ENCODE measurements at places on chromosomes 1 and 21. TPM values are rescaled to one million over a fixed set of nuclear protein-coding genes. Genes with fewer than 3 reads are reported as not detected.

C1orf185 gene
- not detected for total RNA-seq

TRAF3IP3 gene
- 1.00 TPM for total RNA-seq

FBXO42 gene
- 14.1 TPM for total RNA-seq

CAMK1G gene
- total RNA-seq = not detected

NCAM2 gene
- total RNA-seq = 2.8 TPM

FAAP20 gene
- 40.5 TPM for total RNA-seq

TNNT2 gene
- total RNA-seq = 8,017 TPM

SLC45A3 gene
- 1.8 TPM for total RNA-seq

TMEM200B gene
- 2.1 TPM for total RNA-seq

SPATA45 gene
- not detected for total RNA-seq

DPYD gene
- 7.3 TPM for total RNA-seq

TNFRSF4 gene
- 4.3 TPM for total RNA-seq

NAV1 gene
- total RNA-seq = 86.6 TPM

TRIM67 gene
- 0.24 TPM for total RNA-seq

SH2D2A gene
- 1.4 TPM for total RNA-seq

LBR gene
- 13.7 TPM for total RNA-seq

CFHR1 gene
- total RNA-seq = not detected

PM20D1 gene
- 1.7 TPM for total RNA-seq

ADORA3 gene
- 0.51 TPM for total RNA-seq

FMO3 gene
- 1.2 TPM for total RNA-seq

PLA2G2F gene
- not detected for total RNA-seq

AGRN gene
- total RNA-seq = 27.0 TPM

RAB42 gene
- 1.1 TPM for total RNA-seq

TGFB2 gene
- total RNA-seq = 40.5 TPM
